ENCODE measurements at places on chromosomes 13 and 19.
A peak's percentile ranks its signal among the peaks of the same experiment; 100 is the strongest.

DNA sequence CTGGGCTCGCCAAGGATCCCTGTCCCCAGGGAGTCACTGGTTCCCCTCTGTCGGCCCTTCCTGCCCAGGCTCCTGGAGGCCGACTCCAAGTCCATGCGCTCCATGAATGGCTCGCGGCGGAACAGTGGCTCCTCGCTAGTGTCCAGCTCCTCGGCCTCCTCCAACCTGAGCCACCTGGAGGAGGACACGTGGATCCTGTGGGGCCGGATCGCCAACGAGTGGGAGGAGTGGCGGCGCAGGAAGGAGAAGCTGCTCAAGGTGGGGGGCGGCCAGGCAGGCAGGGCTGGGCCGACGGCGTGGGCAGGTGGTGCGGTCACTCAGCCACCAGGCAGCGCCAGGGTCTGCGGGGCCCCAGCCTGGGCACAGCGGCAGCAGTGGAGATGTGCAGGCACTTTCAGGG lies 17.6 kb downstream of the EVI5L start:
- DNase-seq, result no peak

DNA sequence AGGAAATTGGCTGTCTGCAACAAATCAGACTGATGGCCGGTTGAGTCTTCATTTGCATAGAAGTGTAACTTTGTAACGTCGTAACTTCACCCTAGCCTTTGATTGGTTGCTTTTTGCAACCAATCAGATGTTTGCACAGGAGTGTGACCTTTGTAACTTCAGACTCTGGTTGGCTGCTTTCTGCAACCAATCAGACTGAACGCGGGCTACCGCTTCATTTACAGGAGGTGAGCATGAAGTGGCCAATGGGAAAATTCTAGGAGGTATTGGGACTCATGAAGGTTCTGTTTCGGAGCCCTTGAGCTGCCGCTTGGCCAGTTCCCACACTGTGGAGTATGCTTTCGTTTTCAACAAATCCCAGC lies 441 bp upstream of the ZNF559 start:
- peak; percentile 40 for DNase-seq

DNA sequence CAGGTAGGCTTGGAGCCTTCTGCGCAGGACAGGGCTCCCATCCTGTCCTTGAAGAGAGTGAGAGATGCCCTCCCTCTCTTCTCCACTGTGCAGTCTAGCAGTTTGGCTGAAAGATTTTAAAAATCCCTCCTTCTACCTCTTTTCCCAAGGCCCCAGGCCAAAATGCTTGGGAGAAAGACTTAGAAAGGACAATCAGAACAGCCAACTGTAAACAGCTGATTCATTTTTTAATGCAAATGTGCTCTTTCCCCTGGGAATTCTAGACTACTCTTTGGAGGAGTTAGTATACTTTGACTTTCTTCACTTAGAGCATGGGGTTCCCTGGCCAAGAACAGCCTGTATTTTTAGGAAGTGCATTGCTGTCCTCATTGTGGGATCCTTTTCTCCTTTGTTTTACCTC lies 398.9 kb downstream of the GPC6 start:
- no peak for DNase-seq

GRCh38 chr19:16892436-16892835 lies 3.6 kb downstream of the F2RL3 start:
- no peak for DNase-seq

DNA sequence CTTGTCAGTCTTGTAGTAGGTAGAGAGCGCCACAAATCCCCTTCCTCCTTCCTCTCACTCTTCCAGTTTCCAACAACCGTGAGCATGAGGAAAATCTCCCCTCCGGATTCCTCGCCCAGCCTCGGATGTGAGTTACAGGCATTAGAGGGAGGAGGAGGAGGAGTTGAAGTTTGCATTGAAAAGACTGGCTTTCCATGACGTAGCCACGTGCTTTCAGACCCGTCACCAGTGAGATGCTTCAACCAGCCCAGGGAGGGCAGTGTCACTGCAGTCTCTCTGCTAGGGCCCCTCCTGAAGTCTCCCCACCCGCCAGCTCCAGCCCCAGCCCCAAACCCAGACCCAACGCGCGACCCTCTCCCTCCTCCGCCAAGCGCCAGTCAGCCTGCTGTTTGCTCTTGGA lies 442 bp upstream of the FGF14 start:
- no peak for DNase-seq

DNA sequence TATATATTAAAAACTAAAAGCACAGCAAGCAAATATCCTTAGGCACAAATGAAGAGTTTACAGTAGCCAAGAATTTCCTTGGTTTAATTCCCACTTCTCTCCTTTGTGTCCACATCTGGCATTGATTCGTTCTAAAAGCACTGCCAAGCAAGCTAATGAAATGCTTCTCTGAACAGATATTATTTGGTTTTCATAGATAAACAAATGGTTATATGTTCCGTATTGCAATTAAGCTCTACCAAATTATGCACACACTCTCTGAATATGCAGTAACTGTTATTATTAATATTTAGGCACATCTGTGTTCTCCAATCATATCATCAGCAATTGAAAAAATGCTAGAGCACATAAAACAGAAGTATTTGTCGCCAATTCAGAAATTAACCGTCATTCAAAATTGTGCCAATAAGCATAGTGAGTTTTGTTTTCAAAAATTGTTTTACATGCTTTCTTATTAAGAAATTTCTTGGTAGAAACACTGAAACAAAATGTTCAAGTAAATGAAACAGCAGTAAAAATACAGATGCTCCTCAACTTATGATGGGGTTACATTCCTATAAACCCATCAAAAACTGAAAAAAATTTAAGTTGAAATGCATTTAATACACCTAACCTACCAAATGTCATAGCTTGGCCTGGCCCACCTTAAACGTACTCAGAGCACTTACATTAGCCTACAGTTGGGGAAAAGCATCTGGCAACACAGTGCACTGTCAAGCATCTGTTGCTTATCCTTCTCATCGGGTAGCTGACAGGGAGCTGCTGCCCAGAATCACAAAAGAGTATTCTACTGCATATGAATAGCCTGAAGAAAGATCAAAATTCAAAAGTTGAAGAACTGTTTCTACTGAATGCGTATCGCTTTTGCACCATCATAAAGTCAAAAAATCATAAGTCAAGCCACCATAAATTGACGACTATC lies 2134.7 kb downstream of the PCDH9 start:
- no peak for DNase-seq
